Thoracic aorta (tissue), 2 donors: ENCODE measurements at places on chromosomes 1 and 21. TPM values are rescaled to one million over a fixed set of nuclear protein-coding genes. Genes with fewer than 3 reads are reported as not detected.

DNA sequence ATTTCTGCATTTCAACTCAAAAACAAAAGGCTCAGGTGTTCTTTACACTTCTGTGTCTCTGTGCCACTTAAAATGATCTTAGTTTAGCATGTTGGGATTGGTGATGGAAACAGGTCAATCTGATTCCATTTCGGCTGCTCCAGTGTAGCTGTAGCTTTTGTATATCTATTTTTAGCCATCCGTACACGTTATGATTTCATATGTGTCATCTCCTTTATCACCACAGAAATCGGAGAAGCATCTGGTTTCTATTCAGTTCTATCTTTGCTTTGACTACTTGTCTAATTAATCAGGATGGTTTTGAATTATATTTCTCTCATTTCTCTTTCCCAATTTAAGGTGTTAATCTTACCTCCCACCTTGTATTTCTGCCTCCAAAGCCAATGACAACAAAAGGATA lies 41.1 kb downstream of the RGS21 start:
- DNase-seq, result no peak
- no peaks in the 10 kb centered on the region for H3K36me3 ChIP-seq
- H3K4me3 ChIP-seq, result no peak overlapping the region
- H3K27ac ChIP-seq, result no peak overlapping the region

Gene MDM4
- total RNA-seq, result 126 TPM

GRCh38 chr1:117895482-117896114 lies 33.8 kb downstream of the GDAP2 start:
- H3K4me1 ChIP-seq, result no peaks in the 10 kb centered on the region
- no peaks in the 10 kb centered on the region for H3K27me3 ChIP-seq
- no peak overlapping the region for H3K4me3 ChIP-seq
- DNase-seq, result peak; percentile 13

- no peaks in the 10 kb centered on the region for H3K27me3 ChIP-seq
- DNase-seq, result no peak
- no peak overlapping the region for H3K4me3 ChIP-seq
- H3K4me1 ChIP-seq, result no peaks in the 10 kb centered on the region
- H3K36me3 ChIP-seq, result no peaks in the 10 kb centered on the region
Observed at GRCh38 chr1:78153092-78153736, 107.4 kb downstream of the GIPC2 start.
